ENCODE measurements at places on chromosomes 4 and X.

DNA sequence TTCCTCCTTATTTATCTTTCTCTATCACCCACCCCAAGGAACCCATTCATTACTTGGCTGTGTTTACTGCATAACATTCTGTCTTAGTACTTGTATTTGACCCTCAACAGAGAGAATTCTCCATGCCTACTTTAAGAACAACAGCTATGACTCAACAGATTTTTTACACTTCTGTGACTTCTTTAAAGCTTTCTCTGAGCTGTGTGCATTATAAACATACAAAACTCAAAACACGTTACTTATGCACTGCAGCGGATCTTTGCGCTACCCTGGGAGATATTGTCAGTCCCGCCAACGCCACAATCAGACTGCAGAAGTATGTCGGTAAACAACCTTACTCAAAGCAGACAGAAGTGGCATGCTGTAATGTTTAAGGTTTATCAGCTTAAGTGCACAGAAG is 35.1 kb downstream of the PRKX start:
- no peak for DNase-seq

DNA sequence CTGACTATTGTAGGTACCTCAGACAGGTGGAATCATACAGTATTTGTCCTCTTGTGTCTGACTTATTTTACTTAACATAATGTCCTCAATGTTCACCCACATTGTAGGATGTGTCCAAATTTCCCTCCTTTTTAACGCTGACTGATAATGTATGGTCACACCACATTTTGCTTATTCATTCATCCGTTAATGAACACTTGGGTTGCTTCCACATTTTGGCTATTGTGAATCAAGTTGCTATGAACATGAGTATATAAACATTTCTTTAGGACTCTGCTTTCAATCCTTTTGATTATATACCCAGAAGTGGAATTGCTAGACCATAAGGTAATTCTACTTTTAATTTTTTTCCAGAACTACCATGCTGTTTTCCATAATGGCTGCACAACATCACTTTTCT is 87.0 kb upstream of the NDP start:
- no peak for DNase-seq

DNA sequence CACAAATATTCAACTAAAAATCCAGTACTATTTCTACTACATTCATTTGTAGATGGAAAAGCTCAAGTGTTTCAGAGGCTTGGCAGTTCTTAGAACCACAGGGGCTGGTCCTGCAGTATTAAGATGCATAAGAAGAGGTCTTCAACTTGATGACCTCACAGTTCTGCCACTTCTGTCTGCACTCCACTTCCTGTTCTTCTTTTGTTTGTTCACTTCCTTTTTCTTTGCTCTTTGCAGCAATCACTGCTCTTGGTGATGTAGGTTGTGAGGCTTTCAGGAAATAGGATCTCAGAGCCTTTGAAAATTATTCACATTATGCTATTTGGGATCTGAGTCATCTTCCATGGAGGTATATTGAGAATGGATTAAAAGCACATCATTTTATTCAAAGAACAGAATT is 602.0 kb upstream of the CPEB2 start:
- no peak for DNase-seq

DNA sequence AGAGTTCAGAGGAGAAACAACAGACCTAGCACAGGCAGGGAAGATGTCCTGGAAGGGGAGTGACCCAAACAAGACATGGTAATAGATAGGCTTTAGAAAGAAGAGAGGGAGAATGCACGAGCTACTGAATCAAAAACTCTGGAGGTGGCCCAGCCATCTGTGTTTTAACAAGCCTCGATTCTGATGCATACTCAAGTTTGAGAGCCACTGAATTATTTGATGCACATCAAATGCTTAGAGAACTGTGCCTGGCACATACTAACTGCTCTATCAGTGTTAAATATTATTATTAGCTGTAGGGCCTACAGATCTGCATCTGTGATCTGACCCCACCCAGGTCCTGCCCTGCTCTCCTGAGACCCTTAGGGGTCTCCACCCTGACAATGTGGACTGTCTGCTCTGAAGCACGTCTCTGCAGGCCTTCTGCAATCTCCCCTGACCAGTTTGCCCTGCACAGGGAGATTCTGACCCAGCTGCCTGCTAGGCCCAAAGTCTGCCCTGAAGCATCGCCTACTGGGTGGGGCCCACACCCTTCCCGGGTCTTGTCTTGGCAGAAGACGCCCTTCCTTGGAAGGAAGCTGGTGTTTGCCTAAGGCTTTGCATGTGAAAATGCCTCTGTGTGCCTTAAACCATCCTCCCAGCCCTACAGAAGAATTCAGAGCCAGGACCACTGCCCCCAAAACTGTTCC is 201.5 kb upstream of the KLF3 start:
- DNase-seq: no peak

- no peak for DNase-seq
These were observed 20.5 kb downstream of the PNMA6E start for GRCh38 chrX:153380691-153381090.

GRCh38 chrX:67781132-67781531 is 237.3 kb downstream of the AR start:
- no peak for DNase-seq

DNA sequence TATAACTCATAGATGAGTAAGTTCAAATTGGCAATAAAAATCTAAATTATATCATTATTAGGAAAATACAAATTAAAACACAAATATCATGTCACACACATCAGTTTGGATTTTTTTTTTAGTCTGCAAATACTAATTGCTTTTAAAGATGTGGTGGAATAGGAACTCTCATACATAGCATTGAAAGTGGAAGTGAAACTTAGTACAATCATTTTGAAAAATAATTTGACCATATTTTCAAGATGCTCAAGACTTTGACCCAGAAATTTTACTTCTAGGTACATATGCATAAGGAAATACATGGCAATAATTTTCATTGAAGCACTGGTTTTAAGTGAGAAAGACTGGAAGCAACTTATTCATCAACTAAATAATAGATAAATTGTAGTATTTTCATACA is 147.5 kb upstream of the SMIM31 start:
- no peak for DNase-seq

- no peak for DNase-seq
These were observed 45.8 kb downstream of the TBC1D14 start for GRCh38 chr4:6955261-6955911.

GRCh38 chrX:154040307-154040756 is 20.6 kb upstream of the IRAK1 start:
- DNase-seq: no peak

- no peak for DNase-seq
These were observed 312.8 kb downstream of the TENM3 start for GRCh38 chr4:182555997-182556418.

DNA sequence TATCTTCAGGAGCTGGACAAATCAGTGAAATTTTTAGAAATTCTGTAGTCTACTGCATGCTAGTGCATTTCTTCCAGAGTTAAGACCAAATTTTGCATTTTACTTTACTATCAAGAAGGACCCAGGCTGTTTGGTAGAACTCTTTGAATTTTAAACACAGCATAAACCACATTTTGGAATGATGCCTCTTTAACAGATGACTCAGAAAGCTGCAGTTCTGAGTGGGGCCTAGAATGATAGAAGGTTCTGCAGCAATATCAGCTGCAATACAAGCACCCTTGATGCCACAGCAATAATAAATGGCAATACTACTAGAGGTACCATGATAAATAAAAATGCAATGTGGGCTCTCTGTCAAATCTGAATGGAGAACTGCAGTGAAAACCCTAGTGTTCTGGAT is 198.7 kb downstream of the TMA16 start:
- no peak for DNase-seq

DNA sequence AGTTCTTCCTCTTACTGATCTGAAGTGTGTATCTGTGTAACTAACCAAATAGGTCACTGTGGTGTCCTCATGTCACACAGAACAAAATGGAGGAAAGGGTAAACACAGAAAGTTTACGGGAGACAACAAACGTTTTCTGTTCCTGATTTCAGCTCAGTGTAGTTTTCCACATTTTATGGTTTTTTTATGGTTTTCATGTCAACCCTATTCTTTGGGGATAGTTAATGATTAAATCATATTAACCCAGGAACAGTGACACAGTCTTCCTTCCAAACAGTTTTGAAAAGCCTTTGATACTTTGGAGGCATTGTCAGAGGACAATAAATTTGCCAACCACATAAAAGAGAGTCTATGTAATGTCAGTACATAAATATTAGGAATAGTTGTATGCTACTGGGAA is 4.2 kb downstream of the LNX1 start:
- no peak for DNase-seq

DNA sequence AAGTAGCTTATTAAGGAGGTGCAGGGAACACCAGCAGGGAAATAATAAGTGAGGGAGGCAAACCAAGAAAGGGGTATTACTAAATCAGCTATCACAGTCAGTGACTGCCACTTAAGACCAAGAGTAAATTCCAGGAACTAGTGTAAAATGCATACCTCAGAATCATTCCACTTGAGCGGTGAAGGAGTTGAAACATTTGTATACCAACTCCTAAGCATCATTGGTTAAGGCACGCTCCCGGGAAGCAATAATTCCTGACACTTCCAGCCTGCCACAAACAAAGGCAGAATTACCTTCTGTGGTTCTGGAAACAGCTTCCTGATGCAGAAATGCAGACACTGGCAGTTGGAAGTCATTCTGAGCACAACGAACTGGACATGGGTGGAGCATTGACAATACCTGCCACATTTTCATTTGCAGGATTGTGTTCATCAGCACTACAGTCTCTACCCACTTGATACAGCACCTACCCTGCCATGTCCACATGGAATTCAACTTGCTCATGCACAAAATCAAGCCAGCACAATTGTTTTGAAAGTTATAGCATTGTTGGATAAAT is 82.1 kb downstream of the PPP1R2C start:
- DNase-seq: no peak

DNA sequence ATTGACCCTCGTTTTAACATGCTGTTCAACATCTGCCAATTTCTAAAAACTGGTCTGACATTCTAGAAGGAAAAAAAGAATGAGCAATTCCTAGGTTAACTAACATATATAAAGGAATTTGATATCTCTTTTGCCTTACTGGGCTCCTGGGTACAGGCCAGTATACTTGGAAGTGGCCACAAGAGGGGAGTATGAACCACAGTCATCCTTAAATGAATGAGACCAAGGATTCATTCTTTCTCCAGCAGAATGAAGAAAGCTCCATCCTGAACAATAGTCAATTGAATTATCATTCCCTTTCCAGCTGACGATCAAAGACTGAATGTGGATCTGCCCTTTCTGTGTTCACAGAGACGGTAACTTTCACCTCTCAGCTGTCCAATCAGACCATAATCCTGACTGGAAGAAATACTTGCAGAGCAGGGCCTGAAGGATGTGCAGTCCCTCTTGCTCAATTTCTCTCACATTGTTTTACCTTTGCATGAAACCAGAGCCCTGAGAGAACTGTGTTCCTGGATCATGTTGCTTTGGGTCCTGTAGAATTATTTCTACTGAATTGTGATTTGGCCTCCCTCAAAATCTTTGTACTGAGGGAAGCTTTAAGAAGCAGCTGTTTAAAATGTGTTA is 14.8 kb upstream of the SPARCL1 start:
- DNase-seq: no peak

- no peak for DNase-seq
These were observed 38.6 kb downstream of the MAGEB17 start for GRCh38 chrX:16205840-16206239.

- DNase-seq: no peak
These were observed 57.7 kb upstream of the ATXN3L start for GRCh38 chrX:13377550-13377934.

GRCh38 chrX:149540621-149541520 is at the start of gene EOLA1:
EOLA1 (plus strand) TSS chrX:149541012; CDS start chrX:149545631, 4,619 bp downstream.
- DNase-seq: peak; percentile 87

DNA sequence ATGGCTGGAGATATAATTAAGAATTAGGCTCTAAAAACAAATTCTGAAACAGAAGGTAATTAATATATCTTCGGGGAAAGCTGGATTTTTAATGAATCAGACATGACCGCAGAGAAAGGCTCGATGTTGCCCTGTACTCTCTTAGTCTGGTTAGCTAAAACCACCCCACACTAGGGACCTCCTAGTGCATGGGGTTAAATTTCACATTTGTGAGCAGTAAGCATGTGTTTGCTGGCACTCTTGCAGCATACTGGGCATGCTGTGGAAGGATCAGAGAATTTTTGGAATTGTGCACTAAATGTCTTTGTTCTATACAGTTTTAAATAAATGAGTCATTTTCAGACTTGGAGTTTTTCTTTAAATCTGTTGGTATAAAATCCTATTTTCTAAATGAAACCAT is 475.6 kb upstream of the FTHL17 start:
- no peak for DNase-seq

DNA sequence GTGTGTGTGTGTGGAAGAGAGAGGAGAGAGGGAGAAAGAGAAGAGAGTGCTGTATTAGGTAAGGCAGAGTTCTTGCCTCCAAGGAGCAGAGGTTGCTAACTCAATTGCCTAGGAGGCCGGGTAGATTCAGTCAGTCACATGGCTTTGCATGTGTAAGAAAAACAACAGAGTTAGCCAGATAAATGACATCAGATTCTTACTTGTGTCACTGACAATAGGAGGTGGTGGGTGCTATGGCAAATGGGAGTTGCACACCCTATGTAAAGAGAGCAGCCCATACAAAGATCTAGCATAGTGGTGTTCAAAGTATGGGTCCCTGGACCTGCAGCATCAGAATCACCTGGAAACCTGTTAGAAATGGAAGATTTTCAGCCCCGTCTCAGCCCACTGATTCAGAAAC is 14.4 kb upstream of the PGRMC2 start:
- no peak for DNase-seq

GRCh38 chr4:101156619-101157310 is 190.6 kb downstream of the PPP3CA start:
- no peak for DNase-seq

- DNase-seq: no peak
These were observed 66.8 kb downstream of the PLAC1 start for GRCh38 chrX:134591502-134591901.

- no peak for DNase-seq
These were observed 144.8 kb upstream of the SLIT2 start for GRCh38 chr4:20106921-20107320.

DNA sequence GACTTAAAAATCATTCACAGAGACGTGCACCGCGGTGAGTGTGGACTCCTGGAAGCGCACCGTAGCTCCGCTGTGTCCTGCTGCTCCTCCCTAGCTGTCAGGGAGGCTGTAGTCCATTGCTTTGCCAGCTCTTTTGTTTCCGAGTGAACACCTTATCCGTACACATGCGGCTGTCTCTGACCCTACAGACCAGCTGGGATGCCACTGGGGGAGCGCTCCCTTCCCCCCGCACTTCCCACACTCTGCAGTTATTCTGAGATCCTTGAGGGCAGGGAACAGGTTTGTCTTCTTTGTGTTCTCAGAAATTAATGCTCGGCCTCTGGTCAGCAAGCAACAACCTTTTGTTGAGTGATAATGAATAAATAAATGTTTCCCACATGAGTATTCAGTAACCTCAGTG is 33.7 kb upstream of the MSANTD1 start:
- DNase-seq: no peak

GRCh38 chr4:2833671-2834000 is 10.0 kb upstream of the ADD1 start:
- DNase-seq: no peak

GRCh38 chr4:56671373-56671772 is 9.7 kb downstream of the HOPX start:
- DNase-seq: no peak

GRCh38 chr4:184168406-184169019 is 49.2 kb downstream of the ENPP6 start:
- DNase-seq: no peak

GRCh38 chr4:94400191-94400590 is 51.6 kb upstream of the PDLIM5 start:
- no peak for DNase-seq

- no peak for DNase-seq
These were observed 182.0 kb upstream of the NEIL3 start for GRCh38 chr4:177127658-177128057.
